Hematopoietic multipotent progenitor cell treated with erythropoietin and hydrocortisone succinate and interleukin-3 and kit ligand, for 6 days (in vitro differentiated cells): ENCODE measurements at places on chromosomes 7 and 10.

GRCh38 chr10:97724341-97724941, 10.9 kb downstream of the MARVELD1 start:
- DNase-seq: no peak

GRCh38 chr10:67629461-67629971, 66.5 kb downstream of the CTNNA3 start:
- DNase-seq: no peak

DNA sequence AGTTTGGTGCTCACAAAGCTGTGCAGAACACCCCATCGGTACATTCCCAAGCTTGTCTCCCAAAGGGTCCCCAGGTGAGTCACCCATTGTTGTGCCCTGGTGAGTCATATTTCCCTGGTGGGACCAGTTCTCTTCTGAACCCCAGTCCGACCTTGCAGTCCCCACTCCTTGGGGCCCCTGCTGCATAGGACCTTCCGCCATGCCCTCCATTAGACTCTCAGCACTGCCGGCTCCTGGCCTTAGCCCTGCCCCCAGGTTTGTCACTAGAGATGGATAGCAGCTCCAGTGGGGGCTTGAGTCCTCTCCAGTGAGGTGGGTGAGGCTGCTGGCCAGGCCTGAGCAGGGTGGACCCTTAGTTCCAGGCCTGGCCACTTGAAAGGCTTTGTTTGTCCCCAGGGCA, 80.5 kb upstream of the MKI67 start:
- no peak for DNase-seq

GRCh38 chr7:100357131-100357561, 771 bp upstream of the PILRB start:
- DNase-seq: no peak

GRCh38 chr7:80699721-80700256, 61.3 kb downstream of the CD36 start:
- no peak for DNase-seq

DNA sequence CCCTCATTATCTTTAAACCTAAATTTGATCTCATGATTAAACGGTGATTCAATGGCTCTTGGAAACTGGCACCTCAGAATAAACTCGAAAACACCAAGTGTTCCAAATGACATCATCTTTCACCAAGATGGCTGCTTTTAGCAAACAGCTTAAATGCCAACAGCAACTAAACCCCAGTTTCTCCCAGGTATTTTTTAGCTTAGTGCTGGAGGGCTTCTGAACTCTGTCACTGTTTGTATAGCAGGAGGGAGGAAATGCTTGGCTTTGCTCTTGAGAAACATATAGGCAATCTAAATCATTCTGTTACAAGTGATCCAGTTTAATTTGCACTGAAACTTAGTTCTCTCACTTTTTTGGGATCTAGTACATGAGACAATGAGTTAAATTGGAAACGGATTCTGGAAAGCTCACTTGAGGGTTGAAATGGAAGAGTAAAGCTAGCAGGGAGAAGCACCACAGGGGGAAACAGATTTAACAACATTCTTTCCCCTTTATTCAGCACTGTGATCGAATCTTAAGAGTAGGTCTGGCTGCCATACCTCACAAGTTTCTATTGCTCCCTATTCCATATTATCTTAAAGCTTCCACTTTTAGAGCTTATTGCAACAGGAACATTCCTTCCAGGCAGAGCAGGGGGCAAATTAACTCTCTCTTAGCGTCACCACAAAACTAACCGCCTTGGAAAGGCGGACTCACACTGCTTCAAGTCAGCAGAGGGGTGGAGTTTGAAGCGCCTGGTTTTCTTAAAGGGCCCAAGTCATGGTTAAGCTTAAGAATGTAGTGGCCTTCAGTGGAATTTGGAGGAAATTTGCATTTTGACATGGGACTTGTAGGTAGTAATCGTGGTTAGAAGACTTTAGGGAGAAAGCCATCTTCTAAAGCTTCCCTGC, 1.8 kb upstream of the CCDC6 start:
- peak; percentile 94 for DNase-seq

DNA sequence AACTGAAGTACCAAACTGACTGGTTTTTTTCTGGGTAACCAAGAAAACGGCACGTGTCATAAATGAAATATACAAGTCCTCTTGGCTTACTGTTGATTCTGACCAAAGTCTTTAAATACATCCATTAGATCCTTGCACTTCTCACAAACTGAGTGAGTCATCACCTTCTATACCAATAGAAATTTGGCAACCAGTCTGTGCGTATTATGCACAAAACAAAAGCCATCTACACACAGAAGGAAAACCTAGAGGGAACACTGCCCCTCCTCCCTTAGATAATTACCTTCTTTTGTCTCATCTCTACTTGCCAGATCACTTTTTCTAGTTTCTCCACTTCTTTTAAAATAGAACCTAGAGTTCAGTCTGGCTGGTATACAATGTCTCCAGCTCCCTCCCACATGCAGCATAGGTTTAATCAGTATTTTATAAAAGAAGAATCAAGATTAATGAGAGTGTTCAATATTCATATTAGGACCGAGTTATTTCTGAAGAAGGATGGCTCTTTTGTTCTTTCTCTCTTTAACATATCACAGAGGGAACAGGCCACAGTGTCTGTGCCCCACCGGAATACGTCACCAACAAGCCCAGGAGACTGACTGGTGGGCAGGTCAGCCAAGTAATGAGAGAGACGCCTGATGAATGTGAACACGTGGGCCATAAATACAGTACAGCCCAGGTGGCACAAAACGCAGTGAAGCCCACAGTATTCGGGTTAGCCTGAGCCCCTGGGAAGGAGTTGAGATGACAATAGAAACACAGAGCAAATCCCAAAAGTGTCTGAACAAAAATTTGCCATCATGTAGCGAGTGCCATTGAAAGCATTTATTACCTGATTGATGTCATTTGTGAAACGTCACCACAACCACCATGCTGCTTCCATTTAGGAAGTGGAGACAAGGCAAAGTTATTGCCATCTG, 91.3 kb downstream of the KIAA1549 start:
- no peak for DNase-seq

DNA sequence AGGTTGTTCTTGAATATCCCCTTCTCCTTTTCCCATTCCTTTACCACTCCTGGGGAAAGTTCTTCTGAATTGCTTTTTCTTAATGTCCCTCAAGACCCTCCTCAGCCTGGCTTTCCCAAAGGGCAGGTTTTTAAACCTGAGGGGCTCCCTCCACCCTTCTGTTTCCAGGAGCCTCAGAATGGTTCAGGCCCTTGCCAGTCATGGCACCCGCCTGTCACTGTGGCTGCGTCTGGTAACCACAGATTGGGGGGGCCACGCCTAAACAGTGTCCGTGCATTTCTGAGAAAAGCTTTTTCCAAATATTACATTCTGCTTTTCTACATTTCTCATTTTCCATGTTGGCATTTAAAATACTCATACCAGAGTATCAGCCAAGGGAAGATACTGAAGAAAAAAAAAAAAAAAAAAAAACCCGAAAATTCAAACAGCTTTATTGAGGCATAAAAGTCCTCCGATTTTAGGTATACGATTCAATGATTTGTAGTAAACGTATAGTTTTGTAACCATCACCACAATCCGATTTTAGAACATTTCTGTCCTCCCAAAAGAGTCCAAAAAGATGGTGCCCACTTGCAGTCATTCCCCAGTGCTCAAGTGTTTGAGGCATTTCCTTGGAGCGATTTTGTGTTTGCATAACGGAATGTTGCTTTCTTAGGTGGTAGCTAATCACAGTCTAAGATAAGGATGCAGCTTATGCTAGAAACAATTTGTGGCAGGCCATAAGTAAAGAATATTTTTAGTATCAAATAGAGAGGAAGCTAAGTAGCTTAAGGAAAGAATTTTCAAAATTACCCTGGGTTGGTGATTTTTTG, 22.1 kb downstream of the HKDC1 start:
- peak; percentile 93 for DNase-seq

GRCh38 chr10:132651511-132652029, 114.0 kb downstream of the INPP5A start:
- DNase-seq: no peak

- peak; percentile 76 for DNase-seq
Measured at GRCh38 chr7:27784399-27785053, 44.6 kb downstream of the TAX1BP1 start.
